ENCODE measurements at places on chromosomes 2 and 18.

DNA sequence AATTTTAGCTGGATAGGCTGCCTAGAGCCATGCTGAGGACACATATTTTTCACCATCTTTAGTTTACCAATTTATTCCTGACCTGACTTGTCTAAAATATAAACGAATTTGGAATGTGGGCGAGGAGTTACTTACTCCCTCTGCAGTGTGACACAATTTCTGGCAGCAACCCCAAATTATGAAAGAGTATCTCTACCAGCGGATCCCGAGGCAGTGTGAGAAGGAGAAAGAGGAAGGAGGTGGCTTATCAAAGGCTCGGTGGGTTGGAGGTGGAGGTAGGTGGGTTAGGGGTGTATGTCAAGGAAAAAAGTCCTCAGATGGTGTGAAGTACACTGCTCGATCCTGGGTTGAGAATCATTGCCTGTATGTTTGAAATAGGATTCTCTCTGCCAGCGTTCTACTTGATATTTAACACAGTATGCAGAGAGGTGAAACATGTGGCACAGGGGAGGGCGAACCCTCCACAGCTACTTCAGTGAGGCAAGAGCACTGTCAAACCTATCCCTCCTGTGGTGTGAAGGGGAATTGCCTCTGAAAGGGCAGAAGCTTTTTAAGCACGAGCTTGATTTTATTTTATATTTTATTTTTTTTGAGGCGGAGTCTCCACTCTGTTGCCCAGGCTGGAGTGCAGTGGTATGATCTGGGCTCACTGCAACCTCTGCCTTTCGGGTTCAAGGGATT lies 76.0 kb downstream of the RFTN2 start:
- no peak for DNase-seq

GRCh38 chr2:7468955-7469354 lies 551.7 kb downstream of the RNF144A start:
- DNase-seq: no peak

DNA sequence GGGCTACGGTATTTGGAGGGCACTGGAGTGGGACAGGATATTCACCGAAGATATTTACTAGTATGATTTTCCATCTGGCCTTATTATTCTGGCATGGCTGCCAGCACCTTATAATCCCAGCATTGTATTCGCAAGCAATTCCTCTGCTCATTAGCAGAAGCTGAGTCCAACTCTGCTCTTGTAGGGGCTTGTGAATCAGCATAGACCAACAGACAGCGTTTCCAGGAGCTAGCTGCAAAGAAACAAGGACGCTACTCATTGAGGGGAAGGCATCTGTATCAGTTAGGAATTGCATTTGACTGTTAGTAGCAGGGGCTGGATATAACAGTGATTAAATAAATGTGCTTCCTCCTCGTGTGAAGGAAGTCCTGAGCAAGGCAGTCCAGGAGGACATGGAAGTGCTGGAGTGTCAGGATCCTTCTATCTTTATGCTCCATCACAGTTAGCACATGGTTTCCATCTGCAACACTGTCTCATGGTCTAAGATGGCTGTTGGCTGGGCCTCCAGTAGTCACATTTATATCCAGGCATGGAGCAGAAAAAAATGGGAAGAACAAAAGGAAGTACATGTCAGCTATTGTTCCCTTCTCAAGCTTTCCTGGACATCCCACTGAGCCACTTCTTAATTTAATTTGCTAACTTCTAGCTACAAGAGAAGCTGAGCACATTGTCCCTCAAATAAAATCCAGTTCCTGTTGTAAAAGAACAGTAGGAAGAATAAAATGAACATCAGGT lies 214.1 kb downstream of the C1D start:
- DNase-seq: no peak

DNA sequence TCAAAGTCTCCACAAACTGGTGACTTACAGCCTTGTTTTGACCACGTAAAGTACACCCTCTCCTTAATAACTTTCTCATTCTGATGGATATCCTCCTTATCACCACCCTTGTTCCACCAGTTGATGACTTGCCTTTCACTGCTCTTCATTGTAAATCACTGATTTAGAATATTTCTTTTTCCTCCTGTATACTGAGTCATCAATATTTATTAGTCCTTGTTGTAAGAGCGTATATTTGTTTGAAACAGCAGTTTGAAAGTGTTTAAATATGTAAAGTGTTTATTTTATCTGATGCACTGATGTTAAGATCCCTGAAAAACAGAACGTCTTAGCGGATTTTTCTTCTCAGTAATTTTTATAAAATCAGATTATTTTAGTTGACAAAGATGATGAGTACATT lies 34.2 kb upstream of the DYSF start:
- no peak for DNase-seq

GRCh38 chr2:177275040-177275742 lies 10.7 kb upstream of the NFE2L2 start:
- DNase-seq: no peak

DNA sequence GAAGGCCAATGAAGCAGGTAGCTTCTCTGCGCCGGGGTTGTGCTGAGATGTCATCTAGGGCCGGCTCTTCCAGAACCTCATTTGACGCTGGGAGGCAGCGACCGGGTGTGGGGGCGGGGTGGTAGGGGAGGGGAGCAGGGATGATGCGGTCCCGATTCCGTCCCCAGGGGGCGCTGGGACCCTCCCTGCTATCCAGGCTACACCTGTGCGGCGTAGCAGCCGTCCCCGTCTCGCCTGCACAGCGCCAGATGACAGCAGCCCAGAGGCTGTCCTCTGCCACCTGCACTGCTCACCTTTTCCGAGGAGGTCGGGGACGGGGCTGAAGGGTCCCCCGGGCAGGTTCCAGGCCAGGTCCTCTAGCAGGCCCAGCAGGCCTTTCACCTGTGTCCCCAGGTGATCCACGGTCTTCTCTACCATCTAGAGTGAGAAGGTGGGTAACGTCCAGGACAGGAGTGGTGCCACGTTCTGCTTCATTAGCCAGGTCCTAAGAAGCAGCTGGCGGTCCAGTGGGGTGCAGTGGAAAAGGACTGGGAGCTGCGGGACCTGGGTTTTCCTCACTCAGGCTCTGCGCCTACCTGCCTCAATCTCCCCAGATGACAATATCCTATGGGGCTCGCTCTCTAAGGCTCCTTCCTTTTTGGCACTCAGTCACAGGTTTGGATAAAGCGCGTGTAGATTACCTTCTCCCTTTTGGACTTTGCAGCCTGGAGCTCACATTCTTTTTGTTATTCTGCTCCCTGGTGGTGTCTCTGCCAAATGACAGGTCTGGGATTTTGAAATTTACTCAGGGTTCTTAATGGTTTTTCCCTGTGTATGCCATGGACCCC lies 56.0 kb upstream of the RAB6C start:
- DNase-seq: peak; percentile 47

DNA sequence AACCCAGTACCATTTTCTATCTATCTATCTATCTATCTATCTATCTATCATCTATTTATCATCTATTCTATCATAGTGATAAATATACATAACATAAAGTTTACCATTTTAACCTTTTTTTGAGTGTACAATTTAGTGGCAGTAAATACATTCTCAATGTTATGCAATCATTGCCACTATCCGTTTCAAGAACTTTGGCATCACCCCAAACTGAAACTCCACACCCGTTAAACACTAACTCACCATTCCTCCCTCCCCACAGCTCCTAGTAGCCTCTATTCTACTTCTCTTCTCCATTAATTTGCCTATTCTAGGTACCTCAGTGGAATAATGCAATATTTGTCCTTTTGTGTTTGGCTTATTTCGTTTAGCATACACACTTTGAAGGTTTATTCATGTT lies 82.5 kb upstream of the KCNE4 start:
- no peak for DNase-seq

DNA sequence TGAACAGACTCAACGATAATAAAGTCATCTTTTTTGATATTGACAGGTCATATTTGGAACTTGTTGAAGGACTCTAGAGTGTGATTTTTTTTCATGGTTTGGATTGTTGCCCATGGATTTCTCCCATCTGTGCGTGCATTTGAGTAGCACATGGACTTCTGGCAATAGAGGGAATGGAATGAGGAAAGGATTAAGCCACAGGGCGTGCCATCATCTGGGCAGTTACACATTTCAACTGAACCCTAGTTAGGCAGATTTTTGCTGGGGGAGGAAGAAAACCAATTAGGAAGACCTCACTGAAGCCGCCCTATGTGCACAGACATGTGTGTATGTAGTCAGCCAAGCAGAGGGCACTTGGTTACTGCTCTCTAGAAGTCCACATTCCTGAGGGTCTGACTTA lies 72.6 kb downstream of the TPGS2 start:
- DNase-seq: peak; percentile 24

DNA sequence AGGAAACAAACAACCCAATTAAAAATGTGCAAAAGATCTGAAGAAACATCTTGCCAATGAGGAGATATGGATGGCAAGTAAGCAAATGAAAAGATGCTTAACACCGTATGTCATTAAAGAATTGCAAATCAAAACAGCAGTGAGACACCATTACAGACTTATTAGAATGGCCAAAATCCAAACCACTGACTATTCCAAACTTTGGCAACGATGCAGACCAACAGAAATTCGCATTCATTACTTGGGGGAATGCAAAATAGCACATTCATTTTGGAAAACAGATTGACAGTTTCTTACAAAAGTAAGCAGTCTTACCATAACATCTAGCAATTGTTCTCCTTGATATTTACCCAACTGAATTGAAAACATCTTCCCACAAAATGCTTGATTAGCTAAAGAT lies 1118.7 kb downstream of the SUCLG1 start:
- DNase-seq: no peak

GRCh38 chr2:147636238-147636882 lies 208.5 kb upstream of the ACVR2A start:
- DNase-seq: peak; percentile 9

GRCh38 chr2:9666306-9666705 lies 35.5 kb upstream of the YWHAQ start:
- no peak for DNase-seq

GRCh38 chr2:223674998-223675609 lies 72.9 kb upstream of the SCG2 start:
- DNase-seq: no peak

DNA sequence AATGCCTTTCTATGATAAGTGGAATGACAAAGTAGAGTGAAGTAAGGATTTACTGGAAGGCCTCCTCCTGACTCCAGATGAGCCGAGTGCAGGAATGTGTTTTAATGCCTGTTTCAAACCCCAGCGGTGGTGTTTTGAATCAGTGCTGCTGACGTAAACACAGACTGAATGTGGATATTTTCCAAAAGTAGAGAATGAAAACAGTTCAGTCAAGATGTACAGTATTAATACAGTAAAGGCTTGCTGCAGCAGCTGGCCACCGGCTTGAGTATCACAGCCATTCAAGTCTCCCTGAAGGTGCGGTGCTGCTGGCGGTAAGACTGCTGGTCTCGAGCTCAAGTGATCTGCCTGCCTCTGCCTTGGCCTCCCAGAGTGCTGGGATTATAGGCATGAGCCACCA lies 46.7 kb downstream of the ARHGAP28 start:
- no peak for DNase-seq

DNA sequence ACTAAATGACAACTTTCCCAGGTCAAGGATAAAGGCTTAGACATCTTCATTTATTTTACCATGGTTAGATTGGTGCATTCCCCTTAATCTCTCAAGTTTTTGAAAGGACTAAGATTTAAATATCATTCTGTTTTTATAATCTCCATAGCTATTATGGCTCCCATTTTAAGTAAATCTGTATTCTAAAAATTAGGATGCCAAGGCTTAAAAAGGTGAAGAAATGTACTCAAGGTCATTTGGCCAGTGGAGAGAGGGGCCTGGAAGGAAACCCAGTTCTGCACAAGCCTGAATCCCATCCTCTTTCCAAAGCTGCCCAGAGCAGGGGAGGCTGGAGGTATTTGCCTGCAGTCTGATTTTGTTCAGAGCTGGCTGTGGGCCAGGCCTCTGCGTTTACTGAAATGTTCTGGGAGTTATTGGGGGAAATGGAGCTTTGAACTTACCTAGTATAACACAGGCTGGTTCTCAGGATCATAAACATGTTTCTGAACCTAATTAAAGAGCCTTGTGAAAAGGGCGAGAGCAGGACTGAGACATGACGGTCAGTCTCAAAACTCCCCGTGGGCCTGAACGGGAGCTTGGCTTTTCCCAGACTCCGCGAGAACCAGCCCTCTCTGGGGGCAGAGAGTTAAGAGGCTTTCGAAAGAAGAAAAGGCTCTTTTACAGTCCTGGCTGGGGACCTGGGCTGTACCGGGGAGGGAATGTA lies 85.6 kb downstream of the DDX1 start:
- DNase-seq: no peak

DNA sequence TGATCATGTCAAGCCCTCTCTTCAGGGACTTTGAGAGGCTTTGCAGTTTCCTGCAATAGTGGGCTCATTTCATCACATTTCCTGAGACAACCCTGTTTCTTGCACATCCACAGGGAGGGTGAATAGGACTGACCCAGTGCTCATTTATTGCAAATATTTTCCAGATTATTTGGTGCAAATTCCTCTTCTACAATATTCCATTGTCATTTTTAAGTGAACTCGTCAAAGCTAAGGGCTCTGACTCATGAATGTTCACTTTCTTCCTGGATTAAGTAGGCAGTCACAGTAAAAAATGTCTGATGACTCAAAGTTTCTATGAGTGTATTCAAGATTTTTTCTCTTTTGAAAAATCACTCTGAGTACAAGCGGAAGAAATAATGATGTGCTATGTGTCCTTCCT lies 225.5 kb upstream of the GALNT5 start:
- peak; percentile 27 for DNase-seq

- DNase-seq: no peak
Measured at GRCh38 chr2:120541553-120541932, 194.1 kb upstream of the GLI2 start.

- DNase-seq: no peak
Measured at GRCh38 chr2:62477573-62477972, 28.4 kb downstream of the TMEM17 start.

DNA sequence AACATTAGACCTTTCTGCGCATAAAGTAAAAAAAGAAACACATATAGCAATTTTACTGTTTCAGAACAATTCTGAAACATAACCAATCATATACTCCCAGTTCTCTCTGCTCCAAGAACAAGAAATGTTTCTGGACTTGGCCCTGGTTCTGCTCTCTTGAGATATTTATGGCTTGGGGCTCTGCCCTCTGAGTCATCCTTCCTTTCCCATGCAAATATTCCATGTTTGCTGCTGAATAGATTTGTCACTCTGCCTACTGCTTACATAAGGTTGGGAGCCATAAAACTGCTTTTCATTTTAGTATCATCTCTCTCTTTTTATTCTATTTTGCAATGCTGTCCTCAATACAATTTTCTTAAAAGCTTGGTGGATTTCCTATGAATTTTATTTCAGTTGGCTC lies 499.6 kb upstream of the ACVR2A start:
- peak; percentile 15 for DNase-seq

DNA sequence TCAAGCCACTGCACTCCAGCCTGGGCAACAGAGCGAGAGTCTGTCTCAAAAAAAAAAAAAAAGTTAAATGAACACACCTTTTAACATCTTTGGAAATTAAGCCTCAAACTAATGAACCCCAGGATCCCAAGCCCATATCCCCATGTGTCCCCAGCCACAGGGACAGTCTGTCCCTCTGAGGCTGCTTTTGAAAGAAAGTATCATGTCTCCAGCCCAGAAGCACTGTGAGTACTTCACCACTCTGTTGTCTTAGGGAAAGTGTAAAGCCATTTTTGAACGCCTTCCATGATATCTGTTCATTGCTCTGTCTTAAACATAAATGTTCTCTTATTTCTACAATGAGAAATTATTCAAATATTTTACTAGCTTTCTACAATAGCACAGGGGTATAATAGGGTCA lies 52.1 kb upstream of the CHMP1B start:
- no peak for DNase-seq

GRCh38 chr18:42011053-42011452 lies 56.0 kb downstream of the PIK3C3 start:
- DNase-seq: no peak

GRCh38 chr2:180846756-180847472 lies 133.5 kb upstream of the UBE2E3 start:
- no peak for DNase-seq
